NCI-H1417 (cell line): ENCODE measurements at places on chromosomes 5 and 9.

GRCh38 chr9:105259731-105260612 lies 15.5 kb downstream of the SLC44A1 start:
- no peak for DNase-seq

- DNase-seq = no peak
Measured at GRCh38 chr5:132176521-132176945, 51.1 kb downstream of the P4HA2 start.

GRCh38 chr9:35863583-35863982 lies 6.6 kb downstream of the OR13J1 start:
- DNase-seq = no peak

GRCh38 chr9:136115206-136115605 lies 3.5 kb downstream of the TMEM250 start:
- no peak for DNase-seq

DNA sequence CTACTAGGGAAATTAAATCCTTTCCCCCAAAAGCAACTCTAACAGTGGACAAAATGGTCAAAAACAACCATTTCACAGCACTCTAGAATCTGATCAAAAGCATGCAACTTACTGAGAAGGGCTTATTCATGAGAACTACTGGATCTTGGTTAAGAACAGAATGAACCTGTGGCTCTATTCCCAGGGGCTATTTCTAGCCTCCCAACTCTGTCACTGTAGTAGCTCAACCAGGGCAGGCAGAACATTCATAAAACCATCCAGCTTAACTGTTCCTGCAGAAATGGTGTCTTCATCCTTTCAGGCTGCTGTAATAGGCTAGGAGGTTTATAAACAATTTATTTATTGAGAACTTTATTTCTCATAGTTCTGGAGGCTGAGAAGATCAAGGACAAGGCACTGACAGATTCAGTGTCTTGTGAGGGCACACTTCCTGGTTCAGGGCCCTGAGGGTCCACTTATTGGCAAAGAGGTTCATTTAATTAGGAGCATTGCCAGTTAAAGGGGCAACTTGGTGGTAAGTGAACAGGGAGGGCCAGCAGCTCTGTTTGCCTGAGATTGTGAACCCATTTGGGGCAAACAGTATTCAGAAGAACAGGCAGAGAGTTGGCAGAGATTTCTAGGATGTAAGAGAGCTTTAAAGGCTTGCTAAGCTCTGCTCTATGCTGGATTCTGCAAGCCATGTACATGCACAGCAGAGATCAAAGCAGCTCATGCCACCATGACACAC lies 238.5 kb upstream of the FBXL7 start:
- no peak for DNase-seq

GRCh38 chr5:107235167-107235566 lies 435.6 kb downstream of the EFNA5 start:
- DNase-seq = no peak

DNA sequence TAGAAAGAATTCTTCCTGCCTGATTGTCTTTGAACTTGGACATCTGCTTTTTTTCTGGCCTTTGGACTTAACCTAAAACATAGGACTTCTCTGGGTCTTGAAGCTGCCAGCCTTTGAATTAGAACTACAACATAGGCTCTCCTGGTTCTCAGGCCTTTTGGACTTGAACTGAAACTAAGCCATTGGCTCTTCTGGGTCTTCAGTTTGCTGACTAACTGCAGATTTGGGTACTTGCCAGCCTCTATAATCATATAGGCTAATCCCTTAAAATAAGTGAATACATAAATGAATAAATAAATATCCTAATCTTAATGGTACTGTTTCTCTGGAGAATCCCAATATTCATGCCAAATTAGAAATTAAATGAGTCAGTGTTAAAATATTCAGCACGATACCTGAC lies 473.4 kb upstream of the PAPPA start:
- DNase-seq = no peak

DNA sequence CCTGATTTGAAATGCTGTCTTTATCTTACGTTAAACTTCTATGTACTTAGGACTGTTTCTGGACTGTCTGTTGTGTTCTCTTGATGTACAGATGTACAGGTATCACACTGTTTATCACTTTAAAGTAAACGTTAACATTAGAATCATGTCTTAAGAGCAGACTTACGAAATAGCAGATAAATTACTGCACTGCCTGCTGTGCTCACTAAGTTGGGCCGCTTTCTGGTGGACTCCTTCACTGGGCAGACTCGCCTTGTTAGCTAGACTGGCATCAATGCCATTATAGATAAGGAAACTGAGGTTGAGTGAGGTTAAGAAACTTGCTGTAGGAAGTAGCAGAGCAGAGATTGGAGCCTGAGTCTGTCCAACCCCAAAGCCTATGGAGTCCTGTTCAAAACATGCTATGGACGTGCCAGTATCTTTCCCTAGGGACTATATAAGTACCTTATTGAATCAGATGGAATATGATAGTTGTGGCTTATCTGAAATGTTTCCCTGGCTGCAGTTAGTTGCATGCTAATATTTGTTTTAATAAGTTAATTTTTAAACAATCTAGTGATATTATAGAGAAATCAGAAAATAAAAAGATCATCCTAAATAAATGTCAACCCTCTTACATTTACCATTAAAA lies 16.9 kb downstream of the ZNF618 start:
- no peak for DNase-seq

- DNase-seq = no peak
Measured at GRCh38 chr5:35160486-35161116, 69.7 kb downstream of the PRLR start.
